ENCODE measurements at places on chromosomes 12 and 14.
A peak's percentile ranks its signal among the peaks of the same experiment; 100 is the strongest.

DNA sequence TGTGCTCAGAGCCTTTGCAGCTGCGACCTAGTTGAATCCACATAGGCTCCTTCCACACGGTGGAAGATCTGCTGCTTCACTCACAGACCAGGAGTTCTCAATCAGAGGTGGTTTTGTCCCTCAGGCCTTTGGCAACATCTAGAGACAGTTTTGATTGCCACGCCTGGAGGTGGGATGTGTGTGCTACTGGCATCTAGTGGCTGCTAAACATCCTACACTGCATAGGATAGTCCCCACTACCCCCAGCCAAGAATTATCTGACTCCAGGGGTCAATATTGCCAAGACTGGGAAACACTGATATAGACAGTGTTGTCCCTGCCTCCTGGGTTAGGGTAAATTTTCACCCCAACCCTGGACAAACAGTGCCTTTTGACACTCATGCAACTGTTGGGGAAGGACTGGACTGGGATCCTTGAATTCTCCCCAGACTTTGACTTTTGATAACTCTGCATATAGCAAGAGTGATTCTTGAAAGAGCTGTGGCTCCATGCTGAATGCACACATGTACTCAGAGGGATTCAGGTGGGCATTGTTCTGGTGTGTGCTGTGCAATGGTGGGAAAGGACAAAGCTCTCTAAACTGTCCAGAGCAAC lies 39.8 kb downstream of the BAZ2A start:
- DNase-seq: no peak

GRCh38 chr12:24008166-24008565 lies 58.7 kb upstream of the SOX5 start:
- no peak for DNase-seq

DNA sequence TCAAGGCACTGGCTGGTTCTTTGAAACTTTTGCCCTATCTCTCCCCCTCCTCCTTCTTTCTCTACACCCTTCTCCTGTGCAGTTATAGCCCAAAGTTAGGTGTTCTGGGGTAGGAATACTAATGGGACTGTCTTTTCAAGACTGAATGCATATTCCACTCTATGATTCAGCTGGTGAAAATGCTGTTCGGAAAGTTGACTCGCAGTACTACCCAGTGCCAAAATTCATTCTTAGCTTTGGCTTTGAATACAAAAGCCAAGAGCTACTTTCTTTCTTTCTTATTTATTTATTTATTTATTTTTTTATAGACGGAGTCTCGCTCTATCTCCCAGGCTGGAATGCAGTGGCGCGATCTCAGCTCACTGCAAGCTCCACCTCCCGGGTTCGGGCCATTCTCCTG lies 249.2 kb downstream of the ETNK1 start:
- no peak for DNase-seq

DNA sequence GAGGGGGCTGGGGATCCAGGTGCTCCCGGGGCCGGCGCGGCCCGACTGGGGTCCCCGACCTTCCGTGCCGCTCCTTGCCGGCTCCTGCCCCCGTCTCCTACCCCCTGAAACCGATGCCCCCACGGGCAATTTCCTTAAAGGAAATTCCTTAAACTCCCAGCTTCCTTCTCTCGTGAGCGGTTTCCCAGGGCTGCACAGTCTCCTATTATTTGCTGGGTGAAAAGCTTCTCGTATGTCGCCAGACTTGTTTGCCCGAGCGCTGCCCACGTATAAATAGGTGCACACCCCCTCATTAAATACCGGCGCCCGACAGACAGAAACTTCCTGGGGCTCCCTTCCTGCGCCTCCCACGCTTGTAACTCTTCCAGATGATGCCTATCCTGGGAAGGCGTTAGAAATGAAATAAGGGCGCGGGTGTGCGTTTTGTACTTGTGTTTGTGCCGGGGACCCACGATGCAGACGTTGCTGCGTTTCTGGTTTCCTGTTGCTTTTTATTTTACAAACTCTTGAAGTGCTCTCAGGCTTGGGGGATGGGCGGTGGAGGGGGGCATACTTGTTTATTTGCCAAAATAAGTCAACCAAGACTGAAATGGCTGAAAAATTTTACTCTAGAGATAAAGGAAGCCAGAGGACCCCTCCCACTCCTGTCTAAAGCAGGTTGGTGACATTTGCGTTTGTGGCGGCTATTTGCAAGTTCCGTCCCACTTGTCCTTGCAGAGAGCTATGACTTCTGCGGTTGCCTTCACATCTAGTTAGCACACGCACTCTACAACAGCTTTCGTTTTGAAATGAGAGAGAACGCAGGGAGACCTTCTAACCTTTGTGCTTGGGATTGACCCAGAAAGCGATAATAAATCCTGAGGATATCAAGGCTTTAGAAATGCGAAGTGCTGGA lies 1.0 kb downstream of the HIP1R start:
- peak; percentile 79 for DNase-seq

DNA sequence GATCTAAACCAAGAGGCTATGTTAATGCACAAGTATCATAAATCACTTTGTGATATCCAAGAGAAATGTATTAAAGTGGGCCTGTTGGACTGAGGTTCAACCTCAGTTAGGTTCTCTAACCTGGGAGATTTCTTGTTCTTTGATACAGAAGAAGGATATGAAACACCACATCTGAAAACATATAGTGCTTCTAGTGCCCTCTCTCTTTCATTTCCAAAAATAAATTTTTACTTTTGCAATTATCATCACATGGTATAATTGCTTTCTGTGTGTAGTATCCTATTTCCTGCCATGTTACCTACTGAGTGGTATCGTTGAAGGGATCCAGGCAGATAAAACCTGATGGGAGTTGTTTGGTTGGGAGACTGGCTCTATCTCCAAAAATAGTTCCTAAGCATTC lies 264.9 kb downstream of the CCER1 start:
- no peak for DNase-seq

DNA sequence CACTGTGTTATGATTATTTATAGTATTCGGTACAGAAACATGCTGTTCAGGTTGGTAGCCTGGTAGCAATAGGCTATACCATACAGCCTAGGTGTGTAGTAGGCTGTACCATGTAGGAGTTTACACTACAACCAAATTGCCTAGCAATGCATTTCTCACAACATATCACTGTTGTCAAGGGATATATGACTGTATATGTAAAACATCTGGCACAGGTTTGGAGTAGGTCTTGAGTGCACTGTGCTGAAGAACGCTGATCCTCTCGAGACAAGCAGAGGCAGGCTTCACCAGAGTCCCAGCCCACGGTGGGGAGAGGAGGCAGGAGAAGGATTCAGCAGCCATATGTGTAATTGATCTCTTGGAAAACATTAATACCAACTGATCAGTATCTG lies 15.0 kb upstream of the TBX5 start:
- no peak for DNase-seq

DNA sequence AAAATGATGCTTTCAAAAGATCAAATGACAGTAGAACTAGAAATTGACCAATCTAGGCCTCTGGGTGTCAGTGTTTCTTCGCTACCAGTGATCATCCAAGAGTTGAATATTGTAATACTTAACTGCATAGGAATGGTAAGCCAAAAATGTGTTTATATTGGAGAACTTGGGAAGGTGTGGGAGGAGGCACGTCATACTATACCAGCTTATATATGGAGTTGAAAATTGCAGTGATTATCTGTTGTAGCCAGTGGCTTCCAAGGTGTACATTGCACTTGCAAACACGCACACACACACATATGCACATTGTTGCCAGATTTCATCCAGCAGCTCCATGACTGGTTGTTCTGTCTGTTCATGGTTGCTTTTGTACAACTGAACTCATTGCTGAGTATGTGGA lies 36.1 kb downstream of the EID3 start:
- no peak for DNase-seq

DNA sequence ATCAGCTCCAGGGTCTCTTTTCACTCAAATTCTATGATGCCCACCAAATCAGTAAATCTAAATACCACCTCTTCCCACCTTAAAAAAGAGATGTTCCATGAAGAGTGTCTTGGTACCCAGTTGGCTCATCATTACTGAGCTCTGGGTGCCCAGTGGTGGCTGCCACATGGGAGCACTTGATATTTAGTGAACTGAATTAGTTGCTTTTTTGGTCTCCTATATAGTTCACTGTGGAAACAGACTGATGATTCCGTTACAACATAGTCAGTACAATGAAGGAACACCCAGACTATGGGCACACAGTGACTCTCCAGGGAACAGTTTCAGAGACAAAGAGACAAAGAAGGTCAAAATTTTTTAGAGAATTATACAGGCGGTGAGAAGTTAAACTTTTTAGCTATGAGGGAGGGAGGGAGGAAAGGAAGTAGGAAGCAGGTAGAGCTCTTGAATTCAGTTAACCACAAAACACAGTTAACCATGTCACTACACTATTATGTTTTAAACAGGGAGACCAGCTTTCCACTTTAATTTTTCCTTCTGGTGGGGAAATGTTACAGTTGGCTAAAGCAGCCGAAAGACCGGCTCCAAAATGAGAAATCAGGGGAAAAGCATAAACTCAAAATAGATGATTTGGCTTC lies 14.6 kb upstream of the YY1 start:
- DNase-seq: peak; percentile 25

- no peak for DNase-seq
Measured at GRCh38 chr12:50055831-50056638, 1.4 kb upstream of the ASIC1 start.

GRCh38 chr14:104708606-104709268 lies 15.3 kb upstream of the ADSS1 start:
- DNase-seq: peak; percentile 54

- DNase-seq: no peak
Measured at GRCh38 chr12:6452944-6453630, 1.2 kb downstream of the TAPBPL start.

DNA sequence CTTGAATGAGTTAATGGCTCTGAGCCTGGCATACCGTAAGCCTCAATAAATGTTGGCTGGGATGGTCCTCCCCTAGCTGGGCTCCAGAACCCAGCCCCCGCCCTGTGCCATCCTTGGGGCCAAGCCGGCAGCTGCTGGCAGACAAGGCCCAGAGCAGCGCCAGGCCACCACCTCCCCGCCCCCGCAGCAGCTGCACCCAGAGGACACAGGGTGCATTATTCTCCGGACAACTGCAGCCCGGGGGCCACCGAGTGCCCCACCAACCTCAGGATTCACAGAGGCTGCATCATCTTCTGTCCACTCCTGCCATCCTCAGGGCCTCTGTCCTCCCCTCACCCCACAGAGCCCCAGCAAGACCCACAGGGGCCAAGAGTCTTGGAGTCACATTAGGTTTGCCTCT lies 92.7 kb downstream of the NCOR2 start:
- DNase-seq: no peak

DNA sequence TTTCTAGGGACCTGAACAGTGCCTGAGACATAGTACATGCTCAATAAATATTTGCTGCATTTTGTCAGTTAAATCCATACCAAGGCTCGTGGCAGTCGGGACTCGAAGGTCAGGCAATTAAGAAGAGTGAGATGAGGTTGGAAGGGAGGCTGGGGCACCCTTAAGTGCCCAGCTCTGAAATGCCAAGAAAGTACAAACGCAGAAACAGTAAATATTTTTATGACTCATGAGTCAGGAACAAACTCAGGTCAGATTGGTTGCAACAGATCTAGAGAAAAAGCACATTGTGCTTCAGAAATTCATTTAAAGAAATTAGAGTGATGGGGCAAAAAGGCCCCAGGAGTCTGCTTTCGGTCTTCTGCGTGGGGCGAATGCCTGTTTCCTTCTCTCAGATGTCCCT lies 83.0 kb upstream of the FZD10 start:
- DNase-seq: no peak

DNA sequence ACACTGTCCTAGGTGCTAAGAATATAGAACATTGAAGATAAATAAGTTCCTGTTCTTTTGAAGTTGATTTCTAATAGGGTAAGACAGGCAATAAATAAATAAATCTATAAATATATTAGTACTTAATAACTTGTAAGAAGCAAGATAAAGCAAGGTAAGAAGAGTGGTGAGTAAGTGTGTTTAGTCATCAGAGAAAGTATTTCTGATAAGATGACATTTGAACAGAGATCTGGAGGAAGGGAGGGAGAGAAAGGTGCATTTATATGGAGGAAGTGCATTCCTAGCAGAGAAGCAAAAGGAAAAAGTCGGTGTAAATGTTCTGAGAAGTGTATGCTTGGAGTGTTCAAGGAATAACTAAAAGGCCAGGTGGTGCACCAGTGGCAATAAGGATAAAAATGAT lies 184.4 kb upstream of the GRIP1 start:
- DNase-seq: no peak

GRCh38 chr12:33439587-33440011 lies at the start of gene SYT10:
Gene SYT10, minus strand, starts transcription at chr12:33439819. Its CDS starts 297 bp downstream, at chr12:33439522.
- DNase-seq: no peak

DNA sequence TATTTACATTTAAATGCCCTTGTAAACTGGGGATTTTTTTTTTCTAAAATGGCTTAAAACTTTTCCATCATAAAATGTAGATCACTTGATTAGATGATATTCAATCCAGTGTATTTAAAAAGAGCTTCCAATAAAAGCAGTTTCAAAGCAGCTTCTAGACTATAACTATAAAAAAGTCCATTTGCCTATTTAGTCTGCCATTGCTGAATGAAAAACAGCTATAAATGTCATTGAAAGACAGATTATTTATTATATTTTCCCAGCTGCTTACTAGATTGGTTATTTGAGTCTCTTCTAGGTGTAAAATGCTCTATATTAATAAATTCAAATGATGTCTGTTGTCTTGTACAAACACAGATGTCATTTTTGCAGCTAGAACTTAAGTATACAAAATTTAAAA lies 414.8 kb downstream of the RMST start:
- DNase-seq: no peak

DNA sequence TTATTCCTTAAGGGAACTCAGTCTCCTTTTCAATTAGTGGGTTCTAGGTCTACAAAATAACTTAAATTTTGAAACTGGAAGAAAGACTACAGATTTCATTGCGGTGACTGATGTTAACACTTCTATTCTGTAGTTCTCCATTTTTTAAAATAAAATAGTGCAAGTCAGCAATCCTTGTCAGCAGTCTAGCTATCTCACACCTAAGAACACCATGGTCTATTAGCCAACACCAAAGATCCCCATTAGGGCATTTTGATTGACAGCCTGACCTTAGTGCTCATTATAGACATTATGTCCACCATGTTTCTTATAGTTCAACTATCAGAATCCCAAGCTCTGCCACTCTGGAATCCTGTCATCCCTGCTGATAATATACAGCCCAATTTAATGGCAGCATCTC lies 27.4 kb downstream of the GPR65 start:
- no peak for DNase-seq

DNA sequence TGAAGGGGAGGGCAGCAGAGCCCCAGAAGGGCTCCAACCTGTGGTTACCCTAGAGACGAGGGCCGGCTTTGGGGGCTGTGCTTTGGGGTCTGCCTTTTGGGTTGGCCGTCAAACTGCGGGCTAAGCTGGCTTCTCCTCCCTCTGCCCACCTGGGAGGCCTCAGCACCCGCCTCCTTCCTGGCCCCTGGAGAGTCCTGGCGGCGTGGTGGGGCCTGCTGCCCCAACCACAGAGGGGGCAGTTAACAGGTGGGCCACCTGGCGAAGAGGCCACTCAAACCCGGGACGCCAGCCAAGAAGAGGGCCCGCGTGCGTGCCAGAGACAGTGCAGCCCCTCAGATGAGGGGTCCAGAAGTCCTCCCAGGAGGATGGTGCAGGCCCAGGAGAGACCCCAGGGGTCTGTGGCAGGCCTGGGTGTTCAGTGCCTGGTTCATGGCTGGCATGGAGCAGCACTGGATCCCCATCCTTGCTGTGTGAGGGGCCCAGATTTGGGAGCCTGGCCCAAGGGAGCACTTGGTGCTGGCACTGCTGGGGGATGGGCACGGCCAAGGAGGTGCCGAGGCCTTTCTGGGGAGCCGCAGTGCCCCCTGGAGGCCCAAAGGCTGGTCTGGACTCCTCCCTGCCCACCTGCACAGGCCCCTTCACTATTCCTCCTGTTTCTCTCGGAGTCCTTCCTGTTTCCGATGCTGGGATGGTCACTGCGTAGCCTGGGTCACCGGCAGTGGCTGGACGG lies 48.8 kb downstream of the LRCOL1 start:
- DNase-seq: peak; percentile 29
